ENCODE measurements at places on chromosomes 5 and 9. TPM values are rescaled to one million over a fixed set of nuclear protein-coding genes. Genes with fewer than 3 reads are reported as not detected.

The NRARP gene
- 4.7 TPM for total RNA-seq

The CDH6 gene
- 196 TPM for total RNA-seq

The OLFML2A gene
- total RNA-seq: 12.2 TPM

The PHYHD1 gene
- total RNA-seq: 59.0 TPM

The TAS2R1 gene
- total RNA-seq: not detected

The TRMO gene
- total RNA-seq: 20.3 TPM
